ENCODE measurements at places on chromosomes 2 and 18.

- DNase-seq: no peak
Measured at GRCh38 chr18:37243741-37244140, 321.9 kb downstream of the CELF4 start.

DNA sequence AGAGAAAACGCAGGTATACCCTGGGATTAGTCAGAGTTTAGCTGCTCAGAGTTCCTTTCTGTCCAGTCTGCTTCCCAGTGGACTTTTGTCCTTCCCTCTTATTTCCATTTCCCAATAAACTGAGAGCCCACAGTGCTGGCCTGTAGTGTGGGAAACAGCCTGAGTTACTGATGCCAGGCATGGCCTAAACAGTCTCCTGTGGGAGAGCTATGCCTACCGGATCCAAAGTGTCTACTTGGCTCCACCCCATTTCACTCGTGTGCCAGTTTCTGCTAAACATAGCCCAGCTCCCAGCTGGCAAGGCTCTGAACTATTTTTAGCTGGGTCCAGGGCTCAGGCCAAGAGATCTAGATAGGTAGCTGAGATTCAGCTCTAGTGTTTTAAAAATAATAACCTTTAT lies 15.6 kb upstream of the PPP1CB start:
- DNase-seq: no peak

GRCh38 chr2:213065583-213066442 lies 85.6 kb downstream of the IKZF2 start:
- DNase-seq: peak; percentile 12

- DNase-seq: no peak
Measured at GRCh38 chr18:25327584-25327983, 24.4 kb downstream of the ZNF521 start.

GRCh38 chr2:25165992-25166875 lies 2.1 kb downstream of the POMC start:
- DNase-seq: peak; percentile 27

- no peak for DNase-seq
Measured at GRCh38 chr2:147076634-147077033, 768.2 kb upstream of the ACVR2A start.

DNA sequence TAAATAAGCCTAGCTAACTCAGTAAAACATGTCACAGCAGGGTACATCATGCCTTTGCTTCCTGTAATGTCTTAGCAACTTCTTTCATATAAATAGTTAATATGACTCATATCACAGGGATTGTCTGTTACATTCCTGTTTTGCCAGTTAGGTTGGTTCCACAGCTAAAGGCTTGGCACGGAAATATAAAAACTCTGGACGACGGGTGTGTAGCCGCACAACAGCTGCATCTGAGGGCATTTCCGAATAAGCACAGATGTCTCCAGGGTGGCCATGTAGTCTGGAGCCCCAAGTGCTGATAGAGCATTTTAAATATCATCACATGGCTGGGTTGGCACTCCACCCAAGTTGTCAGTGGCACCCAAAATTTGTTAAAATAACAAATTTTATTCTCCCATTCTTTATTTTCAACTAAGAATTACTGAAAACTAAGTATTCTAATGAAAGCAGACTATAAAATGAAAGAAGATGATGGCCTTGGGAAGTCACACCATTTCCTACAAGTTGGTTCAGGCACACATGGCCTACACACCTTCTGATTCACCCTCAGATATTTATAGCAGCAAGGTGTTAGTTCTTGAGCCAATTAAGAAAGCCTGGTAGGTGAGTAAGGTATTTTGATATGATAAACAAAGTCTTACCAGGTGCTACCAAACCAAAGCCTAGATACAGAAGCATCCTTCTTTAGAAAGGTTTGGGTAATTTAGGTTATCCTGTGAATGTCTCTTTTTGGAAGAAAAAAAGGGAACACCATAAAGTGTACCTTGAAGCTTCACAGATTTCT lies 61.8 kb upstream of the STK17B start:
- DNase-seq: no peak

GRCh38 chr18:12334863-12335262 lies 26.8 kb downstream of the TUBB6 start:
- DNase-seq: no peak

DNA sequence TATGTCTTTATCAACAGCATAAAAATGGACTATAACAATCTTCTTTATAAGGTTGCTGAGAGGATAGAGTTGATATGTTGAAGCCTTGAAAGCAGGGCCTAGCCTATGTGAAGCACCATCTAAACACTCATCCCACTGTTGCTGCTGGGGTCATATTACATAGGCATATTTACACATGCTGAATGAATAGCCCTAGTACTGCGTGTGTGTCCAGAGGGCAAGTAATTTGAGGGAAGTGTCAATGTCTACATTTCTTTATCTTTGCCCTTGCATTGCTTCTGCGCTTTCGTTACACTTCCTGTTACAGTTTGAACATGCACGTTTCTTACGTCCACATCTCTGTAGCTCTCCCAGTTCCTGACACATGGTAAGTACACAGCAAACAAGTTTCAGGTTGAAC lies 280.3 kb upstream of the ATP5MC3 start:
- DNase-seq: no peak

DNA sequence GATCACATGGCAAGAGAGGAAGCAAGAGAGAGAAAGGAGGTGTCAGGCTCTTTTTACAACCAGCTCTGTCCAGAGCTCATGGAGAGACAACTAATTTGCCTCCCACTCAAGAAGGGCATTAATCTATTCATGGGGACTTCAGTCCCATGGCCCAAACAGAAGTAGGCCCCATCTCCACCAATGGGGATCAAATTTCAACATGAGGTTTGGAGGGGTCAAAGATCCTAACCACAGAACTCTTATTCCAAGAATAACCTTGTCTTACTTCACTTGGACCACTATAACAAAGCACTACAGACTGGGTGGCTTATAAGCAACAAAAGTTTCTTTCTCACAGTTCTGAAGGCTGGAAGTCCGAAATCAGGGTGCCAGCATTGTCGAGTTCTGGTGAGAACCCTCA lies 31.8 kb downstream of the GRB14 start:
- no peak for DNase-seq

DNA sequence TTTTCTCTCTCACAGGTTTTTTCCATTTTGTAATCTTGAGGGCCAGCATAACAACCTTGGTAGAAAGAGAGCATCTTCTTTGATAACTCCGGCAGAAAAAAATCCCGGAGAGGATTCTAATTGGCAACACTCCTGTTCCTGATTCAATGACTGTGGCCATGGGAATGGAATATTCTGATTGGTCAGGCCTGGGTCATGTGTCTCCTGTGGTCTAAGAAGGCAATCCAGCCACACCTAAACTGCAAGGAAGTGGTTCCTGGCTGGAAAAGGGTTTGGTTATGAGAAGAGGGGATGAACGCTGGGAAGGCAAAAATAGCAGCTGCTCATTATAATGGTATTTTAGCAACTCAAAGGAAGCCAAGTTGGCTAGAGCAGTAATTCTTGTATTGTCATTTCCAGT lies 24.8 kb upstream of the ZNF638 start:
- DNase-seq: no peak

GRCh38 chr2:226580403-226580802 lies 219.2 kb downstream of the IRS1 start:
- no peak for DNase-seq

- DNase-seq: no peak
Measured at GRCh38 chr2:134463699-134464022, 209.8 kb downstream of the MGAT5 start.

DNA sequence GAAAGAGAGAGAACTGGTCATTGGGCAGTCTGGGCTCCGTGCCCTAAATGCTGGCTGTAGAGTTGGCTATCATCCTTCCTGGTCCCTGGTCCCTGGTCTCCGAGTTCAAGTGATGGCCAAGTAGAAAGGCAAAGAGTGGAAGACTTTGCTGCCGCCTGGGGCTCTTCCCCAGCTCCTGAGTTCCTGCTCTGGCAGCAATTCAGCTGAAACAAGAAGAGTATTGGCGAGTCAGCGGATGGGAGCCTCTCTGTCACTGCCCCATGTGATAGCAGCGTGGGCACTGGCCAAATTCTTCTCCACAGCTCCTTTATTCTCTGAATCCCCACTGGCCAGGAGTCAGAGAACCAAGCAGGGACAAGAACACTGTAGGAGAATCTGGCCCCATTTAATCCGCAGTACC lies 351.0 kb upstream of the POU3F3 start:
- DNase-seq: no peak

GRCh38 chr2:21009662-21010225 lies 34.1 kb downstream of the APOB start:
- DNase-seq: no peak

GRCh38 chr2:61900281-61900680 lies 5.2 kb upstream of the COMMD1 start:
- no peak for DNase-seq

- no peak for DNase-seq
Measured at GRCh38 chr18:78994977-78995582, 15.5 kb downstream of the SALL3 start.
